CD4-positive, alpha-beta T cell (primary cell): ENCODE measurements at places on chromosomes 3 and 15. TPM values are rescaled to one million over a fixed set of nuclear protein-coding genes. Genes with fewer than 3 reads are reported as not detected.

- DNase-seq, result no peak
These were observed 5.8 kb downstream of the MYO9A start for GRCh38 chr15:72112116-72112515.

DNA sequence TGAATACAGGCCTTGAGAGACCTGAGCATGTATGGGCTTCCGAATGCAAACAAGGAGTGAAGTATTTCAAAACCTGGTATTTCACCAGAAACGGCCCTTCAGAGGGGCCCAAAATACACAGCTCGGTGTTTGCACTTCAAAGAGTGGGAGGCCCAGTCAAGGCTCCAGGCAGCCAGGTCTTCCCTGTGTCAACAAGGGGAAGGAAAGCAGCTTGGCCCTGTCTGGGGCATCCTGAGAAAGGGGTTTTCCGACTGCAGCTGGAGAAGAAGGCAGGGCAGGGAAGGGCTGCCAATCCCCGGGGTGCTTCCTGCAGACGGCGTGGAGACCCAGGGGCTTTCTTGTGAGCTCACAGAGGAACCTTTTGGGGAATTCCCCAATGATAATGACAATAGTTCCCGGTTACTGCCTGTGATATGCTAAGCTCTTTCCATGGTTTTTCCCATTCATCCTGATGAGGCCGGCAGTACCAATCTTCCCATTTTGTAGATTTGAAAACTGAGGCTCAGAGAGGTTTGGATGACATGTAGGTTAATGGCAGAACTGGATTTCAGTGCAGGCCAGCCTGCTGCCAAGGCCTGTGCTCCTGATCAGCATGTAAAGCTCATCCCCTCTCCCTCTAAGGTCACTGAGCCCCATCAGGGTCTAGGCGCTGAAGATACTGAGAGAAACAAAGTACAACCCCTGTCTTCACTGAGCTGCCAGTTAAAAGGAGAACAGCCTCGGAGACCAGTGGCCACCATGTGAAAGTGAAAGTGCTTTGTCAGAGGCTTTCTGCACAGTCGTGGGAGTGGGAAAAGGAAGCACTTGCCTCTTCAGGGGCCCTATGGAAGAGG lies 43.0 kb upstream of the TLE3 start:
- no peak for DNase-seq

- DNase-seq, result no peak
These were observed 22.0 kb upstream of the SKOR1 start for GRCh38 chr15:67803299-67803698.

- DNase-seq, result no peak
These were observed 8.6 kb downstream of the MAP3K13 start for GRCh38 chr3:185371306-185372074.

GRCh38 chr15:48478581-48478980 lies 147.4 kb downstream of the DUT start:
- no peak for DNase-seq

- DNase-seq, result no peak
These were observed 62.4 kb downstream of the CEMIP start for GRCh38 chr15:80841541-80841940.

- DNase-seq, result no peak
These were observed 163.1 kb downstream of the CNTN4 start for GRCh38 chr3:2261747-2262146.

DNA sequence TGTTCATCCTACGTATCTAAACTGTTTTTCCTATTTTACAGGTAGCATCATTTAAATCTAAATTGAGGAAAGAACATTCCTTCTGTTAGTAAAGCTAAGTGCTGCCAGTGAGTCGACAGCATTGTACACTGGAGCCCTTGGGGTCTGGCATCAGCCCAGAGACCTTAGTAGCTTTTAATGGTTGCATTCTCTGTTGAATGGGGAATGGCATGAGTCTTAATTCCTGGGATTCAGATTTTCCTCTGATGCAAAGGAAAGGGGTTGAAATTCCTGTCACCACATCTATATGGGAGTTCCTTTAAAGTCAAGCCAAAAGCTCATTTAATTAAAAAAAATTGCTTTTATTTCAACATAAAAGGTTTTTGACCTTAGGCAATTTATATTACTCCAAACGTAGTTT lies 148.4 kb upstream of the GBE1 start:
- DNase-seq, result no peak

DNA sequence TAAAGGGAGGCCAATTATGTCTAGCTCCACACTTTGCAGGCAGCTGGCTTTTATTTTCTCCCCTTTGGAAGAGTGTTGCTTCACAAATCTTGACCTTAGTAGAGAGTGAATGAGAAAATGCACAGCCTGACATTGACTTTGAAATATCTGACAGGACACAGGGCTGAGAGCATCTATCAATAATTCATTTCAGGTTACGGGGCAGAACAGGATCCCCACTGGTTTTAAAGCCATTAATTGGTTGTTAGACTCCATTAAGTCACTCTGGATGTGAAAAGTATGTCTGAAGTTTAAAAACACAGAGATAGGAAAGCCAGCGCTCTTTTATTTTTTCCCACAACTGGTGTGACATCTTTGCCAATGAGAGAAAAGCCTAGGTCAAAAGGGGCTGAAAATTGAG lies 251.9 kb upstream of the TMC3 start:
- no peak for DNase-seq

- DNase-seq, result no peak
These were observed 38.9 kb upstream of the CDCP1 start for GRCh38 chr3:45185052-45185451.

DNA sequence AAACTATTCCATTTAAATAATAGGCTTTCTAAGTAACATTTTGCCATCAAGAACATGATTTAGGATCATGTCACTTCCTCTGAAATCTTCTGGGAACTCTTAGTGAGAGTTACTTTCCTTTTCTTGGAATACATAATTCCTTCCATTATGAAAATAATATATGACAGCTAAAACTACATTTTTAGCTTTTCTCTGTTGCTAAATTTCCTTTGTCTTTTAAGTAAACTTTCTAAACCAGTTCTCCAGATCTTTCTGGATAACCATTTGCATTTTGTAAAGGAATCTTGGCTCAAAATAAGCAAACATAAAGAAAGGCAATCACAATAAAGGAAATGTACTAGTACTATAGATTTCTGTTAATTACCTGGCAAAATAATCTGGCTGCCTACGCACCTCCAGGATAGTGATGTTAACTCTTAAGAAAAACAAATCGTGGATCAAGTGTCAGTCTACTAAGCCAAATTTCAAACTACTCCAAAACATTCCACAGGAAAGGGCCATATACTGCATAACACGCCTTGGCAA lies 165.7 kb downstream of the ZNF385D start:
- no peak for DNase-seq

DNA sequence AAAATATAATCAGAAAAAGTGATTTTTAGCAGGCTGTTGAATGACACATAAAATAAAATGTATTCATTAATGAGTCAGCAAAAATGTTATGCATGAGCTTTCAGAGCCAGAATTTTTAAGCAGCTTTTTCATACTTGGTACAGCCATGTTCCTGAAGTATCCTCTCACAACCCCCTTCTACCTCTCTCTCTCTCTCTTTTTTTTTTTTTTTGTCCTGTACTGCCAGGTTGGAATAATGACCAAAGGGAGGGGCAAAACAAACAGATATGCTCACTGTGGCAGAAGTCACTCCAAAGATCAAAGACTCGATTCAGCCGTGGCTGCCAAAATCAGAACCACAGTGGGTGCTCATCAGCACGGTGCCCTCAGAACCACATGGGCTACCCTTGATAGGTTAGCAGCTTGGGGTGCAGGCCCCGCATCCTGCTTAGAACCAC lies 383.0 kb downstream of the ZBTB20 start:
- no peak for DNase-seq

- no peak for DNase-seq
These were observed 74.9 kb upstream of the ZBED2 start for GRCh38 chr3:111669926-111670630.

GRCh38 chr3:159127021-159127392 lies 325.2 kb downstream of the MFSD1 start:
- DNase-seq, result no peak

Gene KCNAB1
- total RNA-seq, result not detected

Gene INKA1
- total RNA-seq, result 0.85 TPM

Gene CADPS
- total RNA-seq, result not detected

Gene GOLGA8T
- total RNA-seq, result not detected

Gene GOLGA8G
- total RNA-seq, result not detected
